Mucosa of gallbladder (tissue), 1 donor: ENCODE measurements at places on chromosomes 4 and X. TPM values are rescaled to one million over a fixed set of nuclear protein-coding genes. Genes with fewer than 3 reads are reported as not detected.

MAGEA6 gene
- 0.26 TPM for total RNA-seq

NCAPG gene
- 1.4 TPM for total RNA-seq

TRIM60 gene
- total RNA-seq: not detected

H2AZ1 gene
- total RNA-seq: 155 TPM

PNMA3 gene
- 0.32 TPM for total RNA-seq

DUX4 gene
- not detected for total RNA-seq

EIF1AX gene
- 80.2 TPM for total RNA-seq

FAM236A gene
- total RNA-seq: not detected

PAGE5 gene
- total RNA-seq: not detected

CHRDL1 gene
- 8.1 TPM for total RNA-seq

CTAG2 gene
- not detected for total RNA-seq
